PC-3 (cell line): ENCODE measurements at places on chromosomes 16 and 17. TPM values are rescaled to one million over a fixed set of nuclear protein-coding genes. Genes with fewer than 3 reads are reported as not detected.

GRCh38 chr16:84022644-84023043 lies 20.0 kb downstream of the SLC38A8 start:
- DNase-seq = no peak

GRCh38 chr17:74394275-74394950 lies 27.1 kb downstream of the GPR142 start:
- no peak for DNase-seq

GRCh38 chr17:45313996-45314740 lies 2.7 kb downstream of the MAP3K14 start:
- DNase-seq = no peak

- no peak for DNase-seq
These were observed 143.8 kb downstream of the C16orf95 start for GRCh38 chr16:87173294-87173893.

- peak; percentile 67 for DNase-seq
These were observed 100.8 kb downstream of the ABCC12 start for GRCh38 chr16:48054881-48055601.

DNA sequence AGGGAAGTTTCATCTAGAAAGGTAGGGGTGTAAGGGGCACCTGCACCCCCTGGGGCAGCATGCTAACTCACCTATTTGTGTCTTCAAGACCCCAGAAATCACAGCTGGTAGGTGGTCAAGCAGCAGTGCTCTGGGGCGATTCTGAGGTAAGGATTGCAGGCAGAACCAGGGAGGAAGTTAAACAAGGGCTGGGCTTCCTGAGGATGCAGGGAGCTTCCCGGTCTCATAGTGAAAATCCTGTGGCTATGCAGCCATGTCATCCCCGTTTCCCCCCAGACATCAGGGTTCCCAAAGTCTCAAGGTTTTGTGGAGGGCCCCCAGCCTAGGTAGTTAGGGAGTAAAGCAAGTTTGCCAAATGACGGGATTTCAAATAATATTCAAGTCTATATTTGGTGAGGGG lies 78.5 kb downstream of the C16orf78 start:
- DNase-seq = no peak

GRCh38 chr17:79808763-79809529 lies 12.1 kb upstream of the CBX8 start:
- peak; percentile 80 for DNase-seq

DNA sequence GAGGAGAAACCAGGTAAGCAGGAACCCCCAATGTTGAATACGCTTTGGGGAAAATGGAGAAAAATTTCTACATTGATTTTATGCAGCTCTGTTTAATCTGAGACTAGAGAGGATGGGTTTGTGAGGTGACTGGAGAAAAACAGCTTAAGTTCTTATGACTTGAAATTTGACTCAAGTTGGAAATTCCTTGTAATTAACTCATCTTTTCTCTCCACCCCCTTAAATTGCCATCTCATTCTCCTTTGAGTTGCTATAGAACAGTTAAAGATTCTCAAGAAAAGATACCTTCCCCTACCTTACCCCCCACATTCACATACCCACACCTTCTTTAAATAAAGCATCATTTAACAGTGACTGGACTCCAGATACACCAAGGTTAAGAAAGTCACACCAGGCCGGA lies 24.2 kb downstream of the ZNRF1 start:
- DNase-seq = no peak

GRCh38 chr16:88348377-88349152 lies 34.2 kb upstream of the ZNF469 start:
- DNase-seq = no peak

Gene ZNF19
- 0.40 and 1.5 TPM in 2 replicates for total RNA-seq

Gene MARVELD3
- total RNA-seq = 7.4 and 14.6 TPM in 2 replicates

Gene SLFN12
- not detected in 2 replicates for total RNA-seq

Gene COG4
- 35.5 and 56.4 TPM in 2 replicates for total RNA-seq
